ENCODE measurements at places on chromosomes 5 and 9.
A peak's percentile ranks its signal among the peaks of the same experiment; 100 is the strongest.

- no peak for DNase-seq
These were observed 1.2 kb upstream of the C5orf63 start for GRCh38 chr5:127074466-127074865.

DNA sequence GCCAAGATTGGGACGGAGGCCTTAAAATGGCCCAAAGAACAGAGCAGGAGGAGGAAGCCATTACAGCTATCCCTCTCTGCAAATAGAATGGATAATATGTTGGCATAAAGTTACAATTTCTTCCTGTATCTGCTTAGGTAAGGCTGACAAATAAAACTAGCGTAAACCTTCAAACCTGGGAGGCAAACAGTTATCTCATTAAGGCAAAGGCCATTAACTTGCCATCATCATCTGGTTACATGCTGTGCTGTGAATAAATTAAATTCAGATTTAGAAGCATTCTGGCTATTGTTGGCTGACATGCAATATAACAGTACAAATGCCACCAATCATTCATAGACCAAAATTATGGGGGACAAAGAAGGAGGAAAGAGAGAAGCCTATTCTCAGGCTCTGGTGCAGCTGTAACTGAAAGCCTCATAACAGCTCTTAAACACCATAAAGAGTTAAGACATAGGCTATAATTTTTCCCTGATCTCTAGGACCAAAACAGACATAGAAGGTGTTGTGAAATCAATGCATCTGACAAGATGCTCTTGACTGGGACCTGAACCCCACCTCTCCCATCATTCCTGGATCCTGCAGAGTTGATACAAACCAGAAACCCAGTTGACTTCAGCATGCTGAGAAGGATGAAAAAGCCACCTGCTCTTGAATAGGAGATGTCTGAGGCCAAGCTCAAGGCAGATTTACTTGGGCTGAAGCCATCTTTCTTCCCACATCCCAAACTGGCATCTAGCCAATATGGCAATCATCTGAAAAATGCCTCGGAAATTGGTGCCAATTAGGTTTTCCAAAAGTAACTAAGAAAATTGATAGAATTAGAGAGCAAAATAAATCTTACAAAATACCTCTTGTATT lies 62.5 kb downstream of the PLCXD3 start:
- DNase-seq, result no peak

DNA sequence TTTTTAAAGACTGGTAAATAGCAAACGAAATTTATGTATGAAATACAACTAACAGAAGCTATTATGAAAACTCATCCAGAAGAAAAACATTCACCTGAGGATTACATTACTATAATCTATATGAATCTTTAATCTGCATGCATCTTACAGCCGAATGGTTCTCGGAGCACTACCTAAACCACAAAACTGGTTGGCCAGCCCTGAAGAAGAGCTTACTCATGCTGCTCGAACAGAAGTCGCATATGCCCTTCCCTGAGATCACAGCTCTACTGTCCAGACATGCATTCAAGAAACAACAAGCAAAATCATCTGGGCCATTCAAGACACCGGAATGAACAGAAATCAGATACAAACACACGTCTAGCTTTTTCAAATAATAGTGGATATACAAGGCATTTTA lies 931.0 kb upstream of the DMAC1 start:
- no peak for DNase-seq

- no peak for DNase-seq
These were observed 425.3 kb downstream of the CSNK1G3 start for GRCh38 chr5:123937230-123937629.

DNA sequence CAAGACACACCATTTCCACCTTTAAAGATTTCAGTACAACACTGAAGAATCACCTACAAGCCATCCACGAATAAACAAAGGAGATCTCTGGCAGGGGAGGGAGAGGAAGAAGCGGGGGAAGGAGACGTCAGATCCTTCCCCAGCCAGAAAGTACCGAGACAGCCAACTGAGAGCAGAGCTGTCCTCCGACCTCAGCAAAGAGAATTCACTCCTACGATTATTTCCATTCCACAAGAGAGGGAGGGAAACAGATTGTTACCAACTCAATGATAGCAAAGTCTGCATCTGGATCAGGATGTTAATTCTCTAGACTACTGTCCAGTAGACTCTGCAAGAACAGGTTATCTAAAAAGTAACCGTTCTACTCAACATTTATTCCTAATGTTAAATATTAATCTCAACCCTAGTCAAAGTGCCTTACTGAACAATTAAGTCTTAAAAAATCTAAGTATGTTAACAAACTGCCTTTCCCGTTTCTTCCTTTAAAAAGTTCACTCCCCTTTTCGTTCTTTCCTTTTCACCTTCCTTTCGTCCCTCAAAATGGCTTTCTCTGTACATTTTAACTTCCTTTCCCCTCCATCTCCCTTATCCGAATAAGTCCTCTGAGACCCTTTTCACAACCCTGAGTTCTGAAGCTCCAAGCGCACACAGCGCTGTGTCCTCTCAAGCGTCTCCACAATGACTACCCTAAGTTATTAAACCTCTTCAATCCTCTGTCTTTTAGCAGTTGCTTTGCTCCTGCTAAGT lies 1.4 kb downstream of the CHD1 start:
- DNase-seq, result peak; percentile 80

GRCh38 chr5:8213701-8214240 lies 344.8 kb downstream of the MTRR start:
- DNase-seq, result no peak

DNA sequence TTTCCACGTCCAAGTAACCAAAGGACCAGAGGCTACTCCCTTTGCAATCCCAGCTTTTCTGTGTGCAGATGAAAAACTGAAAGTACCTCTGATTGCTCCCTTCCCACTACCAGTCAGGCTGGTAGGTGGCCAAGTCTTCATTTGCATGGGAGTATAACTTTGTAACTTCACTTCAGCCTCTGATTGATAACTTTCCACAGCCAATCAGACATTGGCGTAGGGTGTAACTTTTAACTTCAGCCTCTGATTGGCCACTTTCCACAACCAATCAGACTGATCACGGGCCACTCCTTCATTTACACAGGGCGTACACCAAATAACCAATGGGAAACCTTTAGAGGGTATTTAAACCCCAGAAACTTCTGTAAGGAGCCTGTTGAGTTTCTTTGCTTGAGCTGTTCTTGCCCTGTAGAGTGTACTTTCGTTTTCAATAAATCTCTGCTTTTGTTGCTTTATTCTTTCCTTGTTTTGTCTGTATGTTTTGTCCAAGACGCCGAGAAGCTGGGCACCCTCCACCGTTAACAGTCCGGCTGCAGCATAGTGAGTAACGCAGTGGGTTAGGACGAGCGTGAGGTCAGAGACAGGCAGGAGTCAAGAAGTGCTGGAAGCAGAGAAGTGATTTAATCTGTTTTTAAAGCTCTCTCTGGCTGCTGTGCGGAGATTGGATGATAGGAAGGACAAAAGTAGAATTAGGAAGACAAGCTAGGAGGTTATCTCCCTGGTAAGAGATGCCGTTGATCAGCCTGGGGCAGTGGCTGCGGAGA lies 3.5 kb upstream of the EXOSC2 start:
- DNase-seq, result no peak

DNA sequence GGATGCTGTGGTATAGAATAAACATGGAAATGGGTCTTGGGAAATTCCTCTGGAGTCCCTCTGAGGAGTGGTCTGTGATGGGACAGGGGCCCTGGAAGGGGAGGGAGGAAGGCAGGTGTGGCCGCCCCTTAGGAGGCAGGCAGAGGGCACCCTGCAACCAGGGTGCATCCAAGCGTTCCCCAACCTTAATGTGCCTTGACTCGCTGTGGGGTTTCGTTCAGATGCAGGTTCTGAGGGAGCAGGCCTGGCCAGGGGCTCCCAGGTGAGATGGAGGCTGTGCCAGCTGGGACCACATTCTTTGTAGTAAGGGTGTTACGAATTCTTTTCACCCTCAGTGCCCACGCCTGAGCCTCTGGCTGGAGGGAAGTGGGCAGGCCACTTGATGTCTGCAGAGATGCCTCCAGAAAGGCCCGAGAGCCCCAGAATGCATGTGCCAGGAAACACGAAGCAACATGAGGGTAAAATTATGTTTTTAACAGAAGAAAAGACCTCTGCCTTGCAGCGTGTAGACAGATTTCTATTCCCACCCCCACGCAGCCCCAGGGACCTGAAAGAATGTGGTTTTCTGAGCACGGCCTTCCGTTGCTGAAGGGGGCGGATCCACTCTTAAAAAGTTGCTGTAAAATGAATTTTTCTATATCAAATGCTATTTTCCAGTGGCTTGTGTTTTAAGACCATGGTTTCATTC lies 150.4 kb upstream of the IER5L start:
- no peak for DNase-seq

- DNase-seq, result no peak
These were observed 11.0 kb upstream of the DENND1A start for GRCh38 chr9:123940721-123941523.

DNA sequence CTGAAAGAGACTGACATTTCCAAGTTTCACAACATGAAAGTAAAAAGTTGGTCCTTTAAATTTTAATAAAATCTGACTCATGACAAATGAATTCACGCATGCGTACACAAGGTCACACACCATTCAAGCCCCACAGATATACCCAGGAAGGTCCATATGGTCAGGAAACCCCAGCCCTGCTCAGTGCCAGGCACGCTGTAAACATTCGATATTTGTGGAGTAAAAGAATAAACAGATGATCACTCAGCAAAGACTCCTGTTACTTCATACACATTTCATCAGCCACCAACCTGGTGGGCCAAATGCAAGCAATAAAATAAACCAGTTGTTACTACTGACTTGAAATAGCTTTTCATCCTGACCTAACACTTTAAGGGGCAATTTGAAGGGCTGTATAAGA lies 158.0 kb upstream of the RETREG1 start:
- no peak for DNase-seq

- DNase-seq, result no peak
These were observed 18.1 kb downstream of the SAR1B start for GRCh38 chr5:134614450-134615085.

GRCh38 chr5:169785771-169786618 lies 148.9 kb downstream of the DOCK2 start:
- no peak for DNase-seq

GRCh38 chr9:110928599-110928998 lies 109.7 kb downstream of the LPAR1 start:
- no peak for DNase-seq

DNA sequence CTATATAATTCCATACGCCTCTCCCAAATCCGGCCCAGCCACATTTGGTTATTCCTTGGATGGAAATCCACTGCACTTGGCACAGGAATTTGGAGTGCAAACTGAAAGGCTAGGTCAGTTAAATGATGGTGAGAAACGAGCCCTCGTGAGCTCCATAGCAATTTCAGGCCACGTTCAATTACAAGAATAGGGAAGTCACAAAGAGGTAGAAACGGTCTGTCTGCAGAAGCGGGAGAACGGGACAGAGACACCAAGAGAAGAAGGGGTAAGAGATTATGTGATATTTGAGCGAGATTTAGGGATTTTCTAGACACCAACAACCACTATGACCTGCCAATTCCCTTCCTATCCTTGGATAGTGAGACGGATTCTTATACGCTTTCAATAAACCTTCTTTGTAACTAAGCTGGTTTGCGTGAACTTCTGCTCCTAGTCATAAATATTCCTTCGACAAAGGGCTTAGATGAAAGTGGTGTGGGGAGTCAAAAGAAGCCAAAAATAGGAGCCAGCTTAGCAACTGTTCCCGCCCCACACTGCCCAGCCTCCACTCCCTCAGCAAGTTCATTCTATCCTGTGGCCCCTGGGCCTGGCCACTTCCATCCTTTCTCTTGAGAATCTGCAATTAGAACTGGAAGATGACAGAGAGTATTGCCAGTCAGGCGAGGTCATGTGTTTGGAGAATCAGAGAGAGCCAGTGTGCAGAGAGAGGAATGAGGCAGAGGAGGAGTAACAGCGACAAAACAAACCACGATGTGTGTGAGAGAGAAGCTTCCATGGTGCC lies 118.4 kb downstream of the ZNF608 start:
- DNase-seq, result no peak

DNA sequence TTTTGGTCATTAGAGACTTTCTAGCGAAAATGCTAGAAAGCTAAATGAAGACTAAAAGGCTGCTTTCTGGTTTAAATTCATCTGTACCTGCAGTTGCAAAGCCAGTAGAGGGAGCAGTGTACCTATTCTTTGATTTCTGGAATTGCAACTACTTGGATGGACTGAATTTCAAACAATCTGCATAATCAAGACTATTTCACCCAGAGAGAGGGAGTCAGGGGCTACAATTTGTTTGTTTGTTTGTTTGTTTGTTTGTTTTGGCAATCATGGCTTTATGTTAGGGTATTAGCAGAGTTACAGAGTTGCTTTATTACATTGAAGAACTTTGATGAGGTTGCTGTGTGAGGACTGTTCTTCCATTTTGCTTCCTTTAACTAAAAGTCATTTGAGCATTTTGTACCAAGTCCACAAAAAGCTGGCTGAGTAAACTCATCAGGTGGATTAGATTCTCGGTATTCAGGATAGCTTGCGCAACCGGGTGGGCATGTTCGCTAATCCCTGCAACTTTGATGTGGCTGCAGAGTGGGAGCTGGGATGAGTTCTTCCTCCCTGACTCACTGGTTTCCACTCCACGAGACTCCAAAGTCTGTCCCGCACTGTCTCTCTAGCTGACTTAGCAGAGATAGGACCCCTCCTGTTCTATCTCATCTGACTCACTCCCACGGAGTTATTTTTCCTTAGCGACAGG lies 80.0 kb upstream of the TUT7 start:
- DNase-seq, result peak; percentile 32

DNA sequence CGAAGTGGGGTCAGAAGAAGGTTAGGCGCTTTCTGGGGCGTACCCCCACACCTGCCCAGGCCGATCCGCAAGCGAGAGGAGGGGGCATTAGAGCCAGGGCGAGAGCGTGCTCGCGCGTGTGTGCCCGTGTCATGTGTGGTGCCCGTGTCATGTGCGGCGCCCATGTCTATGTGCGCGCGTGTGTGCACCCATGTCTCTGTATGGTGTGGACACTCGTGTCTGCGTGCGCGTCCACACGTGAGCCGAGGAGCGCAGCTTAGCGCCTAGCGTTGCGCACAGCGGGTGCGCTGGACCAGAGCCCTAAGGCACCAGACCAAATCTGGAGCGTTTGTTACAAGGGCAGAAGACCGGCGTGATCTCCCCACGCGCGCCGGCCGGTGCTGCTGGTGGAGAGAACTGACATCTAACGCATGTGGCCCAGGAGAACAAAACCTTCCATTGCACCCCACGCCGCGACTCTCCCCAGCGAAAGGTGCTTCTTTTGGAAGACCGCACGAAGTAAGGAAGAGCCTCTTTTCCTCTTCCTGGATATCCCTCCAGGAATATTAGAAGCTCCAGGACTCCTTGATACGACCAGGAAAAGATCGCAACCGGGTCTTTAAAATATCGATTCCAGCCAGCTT lies 644 bp downstream of the NIM1K start:
- DNase-seq, result no peak

DNA sequence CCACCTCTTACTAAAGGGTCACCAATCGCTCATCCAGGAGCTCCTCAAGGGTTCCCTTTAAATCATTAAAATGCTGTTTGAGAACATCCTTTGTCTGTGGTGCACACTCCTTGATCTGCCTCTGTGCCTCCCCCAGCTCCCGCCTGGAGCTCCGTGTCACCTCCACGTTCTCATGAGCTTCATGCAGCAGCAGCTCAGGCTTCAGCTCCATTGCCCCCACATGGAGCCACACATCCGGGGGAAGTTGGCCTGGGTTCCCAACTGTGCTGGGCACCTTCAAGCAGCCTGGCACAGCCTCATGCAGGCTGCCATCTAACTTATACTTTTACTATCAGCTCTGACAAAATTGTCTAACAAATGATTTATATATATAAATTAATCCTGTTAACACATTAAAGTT lies 585.8 kb upstream of the FAM174A start:
- DNase-seq, result no peak

Measured in CD4-positive, alpha-beta T cell treated with Interleukin-4 for 4 hours (primary cell).